ENCODE measurements at places on chromosomes 6 and 20. TPM values are rescaled to one million over a fixed set of nuclear protein-coding genes. Genes with fewer than 3 reads are reported as not detected.

Gene KIZ
- polyA plus RNA-seq = 16.4 TPM

DNA sequence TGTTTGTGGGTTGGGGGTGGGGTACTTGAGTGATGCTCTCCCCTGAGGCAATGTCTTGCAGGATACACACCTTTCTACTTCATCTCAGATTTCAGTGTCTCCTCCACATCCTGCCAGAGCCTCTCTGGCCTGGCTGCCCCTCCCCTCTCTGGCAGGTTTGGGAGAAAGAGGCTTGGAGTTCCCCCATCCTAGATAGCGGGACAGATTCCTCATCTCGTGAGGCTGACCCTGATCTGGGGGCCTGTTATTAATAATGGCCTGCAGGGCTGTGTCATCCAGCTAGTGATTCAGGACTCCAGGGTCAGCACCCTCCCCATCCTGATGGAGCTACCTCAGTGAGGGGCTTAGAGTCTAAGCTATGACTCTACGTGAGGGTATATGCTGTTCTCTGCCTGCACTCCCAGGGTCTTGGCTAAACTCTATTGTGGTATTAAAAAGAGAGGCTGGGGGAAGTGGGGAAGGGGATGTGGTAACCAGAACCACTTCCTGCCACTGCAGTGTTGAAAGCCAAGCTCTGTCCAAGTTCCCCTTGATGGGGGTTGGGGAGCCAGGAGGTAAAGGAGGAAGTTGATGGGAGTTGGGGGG, 3.7 kb upstream of the MMP9 start:
- DNase-seq = no peak

Gene PDYN
- 1.0 TPM for polyA plus RNA-seq

DNA sequence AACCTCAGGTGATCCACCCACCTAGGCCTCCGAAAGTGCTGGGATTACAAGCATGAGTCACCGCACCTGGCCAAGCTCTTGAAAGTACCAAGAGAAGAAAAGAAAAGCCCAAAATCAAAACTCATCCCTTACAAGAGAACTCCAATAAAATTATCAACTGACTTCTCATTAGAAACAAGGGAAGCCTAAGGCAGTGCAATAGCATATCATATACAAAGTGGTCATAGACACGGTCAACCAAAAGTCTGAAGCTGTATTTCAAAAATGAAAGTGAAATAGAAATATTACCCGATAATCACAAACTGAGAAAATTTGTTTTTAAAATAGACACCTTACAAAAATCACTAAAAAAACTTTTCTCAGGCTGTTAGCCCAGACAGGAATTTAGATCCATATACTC, 1321.1 kb upstream of the GJE1 start:
- DNase-seq = no peak

Gene PAX1
- not detected for polyA plus RNA-seq

GRCh38 chr20:20993372-20993771, 112.8 kb downstream of the LINC00237 start:
- DNase-seq = peak; percentile 73

Gene NUS1
- 10.7 TPM for polyA plus RNA-seq

Gene GABRR2
- not detected for polyA plus RNA-seq

Gene GFOD1
- polyA plus RNA-seq = 5.4 TPM

Gene GPSM3
- 7.3 TPM for polyA plus RNA-seq

Gene EPHA7
- polyA plus RNA-seq = 5.8 TPM

Gene ANGPT4
- 0.10 TPM for polyA plus RNA-seq

Gene HLA-DQA1
- polyA plus RNA-seq = 3.3 TPM

- peak; percentile 95 for DNase-seq
These were observed 117.4 kb downstream of the TTLL2 start for GRCh38 chr6:167442245-167442644.

DNA sequence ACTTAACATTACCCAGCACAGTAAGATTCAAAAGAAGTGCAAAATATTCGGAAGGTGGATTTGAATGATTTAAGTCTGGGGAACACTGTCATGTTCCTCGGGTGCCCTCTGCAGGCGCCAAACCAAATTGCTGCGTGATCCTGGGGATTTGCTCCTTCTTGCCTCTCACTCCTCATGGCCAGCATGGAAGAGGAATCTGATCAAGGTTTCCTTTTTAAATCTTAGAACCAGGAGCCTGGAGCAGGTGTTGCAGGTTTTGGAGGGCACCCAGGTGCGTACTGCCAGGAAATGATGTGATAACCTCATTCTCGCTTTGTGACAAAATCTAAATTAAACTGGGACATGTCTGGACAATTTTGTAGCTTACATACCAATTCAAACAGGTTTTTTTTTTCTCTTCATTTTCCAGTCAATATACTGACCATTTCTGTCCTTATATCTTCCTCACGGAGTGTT, 8.1 kb upstream of the PFDN4 start:
- peak; percentile 90 for DNase-seq

DNA sequence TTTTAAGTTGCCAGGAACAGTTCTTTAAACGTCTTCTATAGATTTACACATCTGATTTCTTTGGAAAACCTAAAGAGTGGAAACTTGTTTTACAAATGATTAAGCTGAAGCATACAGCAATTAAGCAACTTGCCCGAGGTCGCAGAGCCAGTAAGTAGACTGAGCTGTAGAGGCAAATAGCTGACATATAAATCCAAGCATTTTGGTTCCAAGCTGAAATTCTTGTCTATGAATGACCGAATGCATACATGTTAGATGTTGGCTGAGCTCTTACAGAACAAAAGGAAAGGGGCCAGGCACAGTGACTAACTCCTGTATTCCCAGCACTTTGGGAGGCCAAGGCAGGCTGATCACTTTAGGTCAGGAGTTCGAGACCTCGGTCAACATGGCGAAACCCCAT, 101.8 kb upstream of the SGK1 start:
- DNase-seq = no peak

Gene OPRM1
- polyA plus RNA-seq = not detected

Gene KCNK5
- 0.78 TPM for polyA plus RNA-seq

Gene ZNFX1
- 23.5 TPM for polyA plus RNA-seq

Gene BPI
- 0.61 TPM for polyA plus RNA-seq

Gene AGPAT4
- polyA plus RNA-seq = 18.1 TPM

Gene PPIL6
- 7.6 TPM for polyA plus RNA-seq

Gene PRICKLE4
- polyA plus RNA-seq = not detected

GRCh38 chr6:160386869-160387530, 38.8 kb downstream of the SLC22A3 start:
- DNase-seq = no peak

DNA sequence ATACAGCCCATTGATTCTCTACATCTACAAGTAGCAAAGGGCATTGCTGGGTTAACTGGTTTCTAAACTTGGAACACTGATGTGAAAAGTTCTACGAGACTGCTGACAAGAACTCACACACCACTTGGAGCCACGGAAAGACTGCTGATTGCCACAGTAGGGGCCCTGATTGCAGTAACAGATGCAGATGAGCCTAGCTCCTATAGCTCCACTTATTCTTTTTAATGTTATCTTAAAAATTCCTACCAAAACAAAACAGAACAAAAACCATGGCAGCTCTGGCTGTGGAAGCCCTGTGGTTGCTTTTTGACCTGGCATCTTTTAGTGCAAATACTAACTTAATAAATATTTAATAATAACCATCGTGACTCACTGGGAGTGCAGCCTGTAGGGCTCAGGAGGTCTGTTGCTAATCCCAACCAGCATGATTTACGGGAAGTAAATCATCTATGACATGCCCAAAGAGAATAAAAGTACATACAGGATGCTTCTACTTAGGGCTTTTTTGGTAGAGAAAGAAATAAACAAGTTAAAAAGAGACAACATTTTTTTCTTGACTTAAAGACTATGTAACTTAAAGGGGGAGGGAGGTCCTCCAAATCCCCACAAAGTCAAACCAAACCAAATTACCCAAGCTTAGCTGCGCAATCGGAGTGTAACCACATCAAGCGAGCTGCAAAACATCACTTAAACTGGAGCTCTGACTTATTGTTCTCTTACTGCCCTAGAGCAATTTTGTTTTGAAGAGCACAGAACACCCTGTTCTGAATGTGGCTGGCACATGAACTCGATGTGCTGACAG, 87.2 kb downstream of the FKBP5 start:
- DNase-seq = peak; percentile 10

Gene ZSWIM3
- 3.6 TPM for polyA plus RNA-seq

Gene PPP1R14C
- polyA plus RNA-seq = 1.8 TPM

DNA sequence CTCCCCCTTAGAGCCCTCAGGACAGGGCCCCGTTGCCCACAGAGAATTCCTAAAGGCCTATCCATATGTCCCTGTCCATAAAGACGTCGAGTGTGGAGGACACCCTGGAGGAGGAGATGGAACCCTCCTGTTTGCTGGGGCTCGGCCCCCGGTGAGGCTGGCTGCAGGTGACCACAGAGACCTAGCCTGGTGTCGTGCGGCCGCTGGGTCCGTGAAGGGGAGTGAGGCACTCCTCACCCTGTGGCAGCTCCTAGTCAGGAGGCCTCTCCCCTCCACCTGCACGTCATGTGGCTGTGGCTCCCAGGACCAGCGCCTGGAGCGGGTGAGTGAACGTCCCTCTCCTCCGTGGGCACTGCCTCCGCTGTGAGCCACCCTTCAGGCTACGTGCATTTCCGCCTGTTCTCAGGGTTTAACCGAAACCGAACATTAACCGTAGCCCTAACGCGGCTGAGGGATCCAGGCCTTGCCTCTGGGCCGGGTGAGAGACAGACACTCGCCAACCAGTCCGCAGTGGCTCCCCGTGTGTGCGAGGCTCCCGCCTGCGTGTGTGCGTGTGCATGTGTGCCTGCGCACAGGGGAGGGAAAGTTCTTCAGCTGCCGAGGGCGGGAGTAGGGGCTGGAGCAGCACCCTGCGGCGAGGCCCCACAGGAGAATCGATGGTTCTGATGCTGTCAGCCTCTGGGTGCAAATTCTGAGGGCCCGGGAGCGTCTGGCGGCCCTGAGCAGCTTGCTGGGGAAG, 5.9 kb upstream of the TCEA2 start:
- no peak for DNase-seq

Gene HLA-DRB5
- polyA plus RNA-seq = 2.6 TPM

GRCh38 chr6:34362909-34363680, 29.4 kb downstream of the NUDT3 start:
- no peak for DNase-seq

GRCh38 chr20:4445784-4446183, 275.9 kb upstream of the PRND start:
- no peak for DNase-seq

Gene COL21A1
- polyA plus RNA-seq = 1.0 TPM

DNA sequence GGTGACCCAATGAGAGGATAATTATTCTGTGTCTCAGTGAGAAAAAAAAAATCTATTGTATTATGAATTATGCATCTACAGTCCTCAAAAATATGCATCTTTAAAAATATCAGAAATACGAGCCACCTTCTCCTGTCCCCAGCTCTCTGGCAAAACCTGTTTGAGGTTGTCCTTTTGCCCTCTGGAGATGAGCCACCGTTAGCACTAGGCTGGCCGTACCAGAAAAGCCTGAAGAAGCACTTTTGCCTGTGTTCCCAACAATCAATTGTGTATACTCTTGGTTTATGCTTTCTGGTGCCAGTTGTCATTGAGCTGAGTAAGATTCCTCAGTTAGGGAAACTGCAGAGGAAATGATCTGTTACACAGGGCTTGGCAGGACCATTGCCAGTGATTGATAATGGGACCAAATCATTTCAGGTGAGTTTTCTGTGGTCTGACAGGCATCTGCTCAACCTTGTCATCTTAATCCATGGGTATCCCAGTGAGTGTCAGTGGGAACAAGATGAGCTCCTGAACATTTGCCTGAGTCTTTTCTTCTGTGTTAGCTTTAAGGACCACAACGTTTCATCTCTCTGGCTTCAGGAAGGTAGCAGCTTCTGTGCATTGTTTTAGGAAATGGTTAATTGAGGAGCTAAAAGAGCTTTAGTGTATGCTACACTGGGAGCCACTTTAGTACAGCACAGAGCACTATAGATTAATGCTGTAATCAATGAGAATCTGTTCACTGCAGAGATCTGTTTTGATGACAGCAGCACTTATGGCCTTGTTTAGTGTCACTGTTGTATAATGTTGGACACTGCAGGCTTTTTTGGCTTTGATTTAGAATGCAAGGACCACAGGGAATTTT, 330.1 kb downstream of the RIMS1 start:
- DNase-seq = no peak

DNA sequence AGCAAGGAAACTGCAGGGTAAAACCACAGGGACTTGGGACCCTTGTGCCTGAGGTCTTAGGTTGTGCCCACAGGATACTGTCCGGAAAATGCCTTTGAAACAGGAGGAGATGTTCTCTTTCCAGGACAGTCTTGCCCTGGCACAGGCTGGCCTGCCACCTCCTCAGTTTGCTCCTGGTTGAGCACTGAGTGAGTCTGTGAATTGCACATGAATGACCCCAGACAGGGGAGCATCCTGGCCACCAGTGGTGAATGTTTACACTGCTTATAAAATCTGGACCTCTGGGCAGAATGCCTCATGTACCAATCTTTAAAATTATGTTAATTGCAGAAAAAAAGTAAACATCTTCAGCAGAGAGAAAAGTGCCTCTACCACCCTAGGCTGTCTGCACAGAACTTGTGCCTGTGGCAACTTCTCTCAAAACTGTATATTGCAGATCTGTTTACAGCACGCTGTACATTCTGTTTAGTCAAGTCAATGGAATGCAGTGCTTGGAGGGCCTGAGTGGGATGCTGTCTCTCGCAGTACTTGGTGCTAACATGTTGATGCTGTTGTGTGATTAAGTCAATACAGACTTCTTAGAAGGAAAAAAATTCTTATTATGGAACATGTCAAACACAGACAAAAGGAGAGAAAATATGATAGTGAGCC, 242.1 kb downstream of the SOD2 start:
- no peak for DNase-seq

Gene PRKN
- 1.4 TPM for polyA plus RNA-seq

Gene MYT1
- polyA plus RNA-seq = 46.0 TPM

Gene RAE1
- 65.4 TPM for polyA plus RNA-seq

GRCh38 chr6:90458353-90459224, 128.3 kb downstream of the MAP3K7 start:
- DNase-seq = no peak

- no peak for DNase-seq
These were observed 283.6 kb downstream of the PTPRT start for GRCh38 chr20:42906120-42906519.

Gene KIAA0408
- 24.9 TPM for polyA plus RNA-seq

GRCh38 chr6:36154286-36154685, 24.0 kb downstream of the MAPK13 start:
- no peak for DNase-seq

DNA sequence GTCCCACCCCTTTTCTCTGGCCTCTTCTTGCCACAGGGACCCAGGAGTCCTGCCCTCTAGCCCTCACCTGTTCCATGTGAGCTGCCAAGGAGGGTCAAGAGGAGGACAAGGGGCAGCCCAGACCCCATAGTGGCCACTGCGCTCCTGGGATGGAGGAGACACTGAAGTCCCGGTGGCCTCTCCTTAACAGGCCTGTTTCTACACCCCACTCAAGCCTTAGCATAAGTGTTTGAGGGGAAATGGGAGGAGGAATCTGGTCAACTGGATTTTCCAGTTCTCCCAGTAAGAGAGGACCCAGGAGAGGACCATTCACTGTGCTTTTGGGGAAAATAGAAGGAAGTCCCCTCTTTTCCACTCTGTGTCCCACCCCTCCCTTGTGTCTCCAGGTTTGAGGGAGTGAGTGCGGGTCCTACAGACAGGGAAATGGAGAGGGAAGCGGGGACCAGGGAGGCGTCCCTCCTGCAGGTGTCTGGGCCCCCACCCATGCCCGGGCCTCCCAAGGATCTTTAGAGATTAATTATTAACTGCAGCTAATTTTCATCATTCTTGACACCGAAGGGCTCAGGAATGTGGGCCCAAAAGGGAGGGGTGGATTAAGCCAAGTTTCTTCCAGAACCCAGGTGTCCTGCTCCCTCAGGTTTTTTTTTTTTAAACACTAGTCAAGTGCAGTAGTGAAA, at the start of gene SFTA2:
SFTA2 (minus strand) TSS at position 202 of the 677 bp plus-strand sequence; CDS start at position 128, 74 bp downstream.
- DNase-seq = no peak

Gene ZNF322
- polyA plus RNA-seq = 8.6 TPM

GRCh38 chr6:148427333-148427732, 84.7 kb downstream of the SASH1 start:
- DNase-seq = no peak

- no peak for DNase-seq
These were observed 94.8 kb upstream of the CNKSR3 start for GRCh38 chr6:154605178-154605881.
